ENCODE measurements at places on chromosomes 3 and 15.

GRCh38 chr3:186090901-186091300 lies 18.0 kb downstream of the ETV5 start:
- DNase-seq: no peak

- DNase-seq: no peak
Measured at GRCh38 chr15:39672666-39673065, 91.8 kb downstream of the THBS1 start.

GRCh38 chr15:83816124-83816883 lies 162.4 kb downstream of the ADAMTSL3 start:
- DNase-seq: no peak

DNA sequence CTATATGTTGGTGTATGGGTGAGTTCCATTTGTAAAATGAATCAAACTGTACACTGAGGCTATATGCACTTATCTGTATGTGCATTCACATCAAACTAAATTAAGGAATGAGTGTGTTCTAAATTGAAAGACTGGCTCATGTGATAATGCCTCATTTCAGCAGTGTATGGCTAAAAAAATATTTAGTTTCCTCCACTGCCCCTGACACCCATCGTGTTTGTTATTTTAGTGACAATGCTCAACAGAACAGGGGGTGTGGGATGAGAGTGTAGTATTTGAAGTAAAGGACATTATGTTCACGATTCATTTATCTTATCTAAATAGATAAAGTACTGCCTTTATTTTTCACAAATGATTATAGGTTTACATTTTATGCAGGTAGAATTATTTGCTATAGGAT lies 301.1 kb upstream of the ARPP21 start:
- no peak for DNase-seq

DNA sequence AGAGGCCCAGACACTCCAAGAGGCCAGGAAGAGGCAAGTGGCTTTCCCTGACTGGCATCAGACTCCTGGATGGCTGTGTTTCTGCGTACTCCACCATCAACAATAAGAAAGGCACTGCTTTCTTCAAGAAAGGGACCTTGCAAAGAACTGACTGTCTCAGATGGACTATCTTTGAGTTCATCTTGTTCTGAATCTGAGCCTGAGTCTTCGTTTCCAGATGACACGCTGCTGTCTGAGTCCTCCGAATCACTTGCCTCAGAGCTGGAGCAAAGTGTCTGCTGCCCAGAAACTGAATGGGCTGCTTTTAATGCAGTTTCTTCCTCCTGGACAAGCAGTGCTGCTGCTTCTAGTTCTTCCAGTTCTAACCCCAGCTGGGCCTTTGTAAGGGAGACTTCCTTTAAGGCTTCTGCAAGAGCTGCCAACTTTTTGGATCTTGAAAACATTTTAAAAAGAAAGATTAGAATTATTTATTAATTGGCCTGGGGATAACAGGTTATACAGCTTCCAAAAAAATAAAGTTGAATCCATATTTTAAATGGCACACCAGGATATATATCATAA lies 97.8 kb downstream of the SHQ1 start:
- no peak for DNase-seq

- DNase-seq: no peak
Measured at GRCh38 chr3:195524171-195524896, 18.8 kb downstream of the PPP1R2 start.

- no peak for DNase-seq
Measured at GRCh38 chr3:12014613-12015012, 10.4 kb downstream of the SYN2 start.

DNA sequence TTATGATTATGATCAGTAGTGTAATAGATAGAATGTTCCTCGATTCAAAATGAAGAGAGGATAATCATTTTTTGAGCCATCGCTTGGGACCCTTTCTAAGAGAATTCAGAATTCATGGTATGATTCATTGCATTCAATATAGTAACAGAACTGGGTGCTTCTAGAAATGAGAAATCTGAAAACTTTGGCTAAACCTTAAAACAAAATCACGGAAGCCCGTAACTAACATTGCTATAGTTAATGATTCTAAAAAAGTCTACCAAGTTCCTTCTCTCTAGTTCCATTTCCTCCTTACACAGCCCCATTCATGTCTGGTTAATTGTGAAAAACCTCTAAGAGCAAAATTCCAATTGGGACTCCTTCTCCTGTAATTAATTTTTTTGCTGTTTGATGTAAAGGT lies 217.1 kb downstream of the GBE1 start:
- no peak for DNase-seq

GRCh38 chr15:98658831-98659699 lies 10.7 kb downstream of the IGF1R start:
- DNase-seq: no peak

GRCh38 chr3:183013074-183013473 lies 32.7 kb upstream of the DCUN1D1 start:
- DNase-seq: no peak

DNA sequence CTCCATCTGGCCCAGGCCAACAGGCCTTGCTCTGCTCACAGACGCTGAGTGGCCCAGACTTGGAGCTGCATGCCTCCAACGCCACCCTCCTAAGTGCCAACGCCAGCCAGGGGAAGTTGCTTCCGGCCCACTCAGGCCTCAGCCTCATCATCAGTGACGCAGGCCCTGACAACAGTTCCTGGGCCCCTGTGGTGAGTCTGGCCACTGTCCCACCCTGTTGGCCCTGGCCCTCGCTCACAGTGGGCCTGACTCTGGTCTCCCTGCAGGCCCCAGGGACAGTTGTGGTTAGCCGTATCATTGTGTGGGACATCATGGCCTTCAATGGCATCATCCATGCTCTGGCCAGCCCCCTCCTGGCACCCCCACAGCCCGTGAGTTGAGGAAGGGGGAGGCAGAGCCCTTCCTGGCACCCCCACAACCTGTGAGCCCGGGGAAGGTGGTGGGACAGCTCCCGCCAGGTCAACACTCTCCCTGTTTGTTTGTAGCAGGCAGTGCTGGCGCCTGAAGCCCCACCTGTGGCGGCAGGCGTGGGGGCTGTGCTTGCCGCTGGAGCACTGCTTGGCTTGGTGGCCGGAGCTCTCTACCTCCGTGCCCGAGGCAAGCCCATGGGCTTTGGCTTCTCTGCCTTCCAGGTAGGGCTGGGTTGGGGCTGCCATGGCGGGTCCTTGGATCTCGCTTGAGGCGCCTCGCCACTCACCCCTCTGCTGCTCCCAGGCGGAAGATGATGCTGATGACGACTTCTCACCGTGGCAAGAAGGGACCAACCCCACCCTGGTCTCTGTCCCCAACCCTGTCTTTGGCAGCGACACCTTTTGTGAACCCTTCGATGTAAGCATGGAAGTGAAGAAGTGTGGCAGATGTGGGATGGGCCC lies 10.0 kb downstream of the NT5DC2 start:
- DNase-seq: no peak

DNA sequence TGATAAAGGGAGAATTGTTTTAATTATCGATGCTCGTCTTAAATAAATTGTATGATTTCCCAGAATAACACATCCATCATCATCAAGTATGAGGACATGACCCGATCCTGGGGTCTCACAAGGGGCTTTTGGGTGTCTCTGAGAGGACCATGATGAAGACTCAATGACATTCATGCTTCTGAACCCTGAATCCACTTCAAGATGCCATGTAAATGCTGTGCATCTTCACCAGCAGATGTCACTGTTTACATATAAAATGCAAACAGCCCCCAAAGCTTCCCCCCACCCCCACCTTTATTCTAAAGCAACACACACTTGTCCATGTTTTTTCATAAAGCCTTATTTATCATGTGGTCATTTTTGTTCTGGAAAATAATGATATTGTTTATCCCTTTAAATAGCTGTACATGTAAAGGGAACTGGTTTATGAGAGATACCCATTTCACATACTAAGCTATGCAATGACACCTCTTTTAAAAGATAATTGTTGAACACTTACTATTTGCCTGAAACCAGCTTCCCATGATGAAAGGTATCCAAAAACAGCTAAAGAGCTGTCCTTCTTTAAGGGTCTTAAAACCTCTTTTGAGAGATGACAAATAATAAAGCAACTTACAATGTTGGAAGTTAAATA lies 69.7 kb upstream of the UBE3A start:
- peak; percentile 29 for DNase-seq

GRCh38 chr3:58973796-58974195 lies 76.0 kb downstream of the CFAP20DC start:
- DNase-seq: no peak

DNA sequence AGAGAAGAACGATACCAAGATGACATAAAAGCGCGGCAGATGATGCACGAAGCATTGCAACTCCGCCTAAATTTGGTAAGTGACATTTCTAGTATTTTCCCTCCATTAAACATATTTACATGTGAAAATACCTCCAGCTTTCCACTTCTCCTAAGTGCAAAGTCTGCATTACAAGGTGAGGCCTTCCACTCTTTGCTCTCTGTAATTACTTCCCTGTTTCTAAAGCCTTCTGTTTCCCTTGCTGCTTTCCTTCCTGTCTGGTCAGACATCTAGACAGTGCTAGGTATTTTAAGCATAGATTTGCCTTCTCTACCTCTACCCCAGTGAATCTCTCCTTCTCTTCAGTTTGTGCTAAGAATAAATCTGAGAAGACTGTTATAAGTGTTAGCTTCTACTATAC lies 1.9 kb downstream of the P2RY12 start:
- no peak for DNase-seq

DNA sequence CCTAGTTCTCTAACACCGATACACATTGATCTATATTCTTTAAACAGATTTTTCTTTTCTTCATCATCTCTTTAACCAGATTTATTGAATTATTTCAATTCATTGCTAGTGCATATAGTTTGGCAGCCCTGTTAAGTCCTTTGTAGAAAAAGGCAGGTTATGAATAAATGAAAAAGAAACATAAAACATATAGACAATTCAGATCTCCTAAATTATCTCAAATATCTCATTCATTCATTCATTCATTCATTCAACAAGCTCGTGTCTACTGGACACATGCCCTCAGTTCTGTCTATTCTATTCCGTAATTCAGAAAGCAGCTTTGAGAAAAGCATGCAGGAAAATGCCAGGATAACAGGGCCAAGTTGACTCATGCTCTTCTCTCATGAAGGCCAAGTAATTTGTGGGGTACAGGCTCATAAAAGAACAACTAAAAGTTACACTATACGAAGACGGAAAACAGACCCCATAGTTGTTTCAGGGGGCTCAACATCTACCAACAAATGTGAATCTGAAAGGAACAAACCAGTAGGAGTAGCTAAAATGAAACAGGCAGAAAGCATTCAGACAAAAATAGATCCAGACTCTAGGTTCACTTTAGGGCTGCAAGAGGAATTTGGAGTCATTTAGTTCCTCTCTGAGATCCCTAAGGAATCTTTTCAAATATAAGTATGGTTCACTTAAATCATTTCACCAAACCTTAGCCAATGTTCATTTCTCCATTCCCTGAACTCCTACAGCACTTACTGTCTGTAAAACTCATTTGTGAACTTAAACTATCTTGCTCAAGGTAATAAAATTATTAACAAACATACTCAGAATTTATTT lies 7.5 kb downstream of the ZNF148 start:
- no peak for DNase-seq

DNA sequence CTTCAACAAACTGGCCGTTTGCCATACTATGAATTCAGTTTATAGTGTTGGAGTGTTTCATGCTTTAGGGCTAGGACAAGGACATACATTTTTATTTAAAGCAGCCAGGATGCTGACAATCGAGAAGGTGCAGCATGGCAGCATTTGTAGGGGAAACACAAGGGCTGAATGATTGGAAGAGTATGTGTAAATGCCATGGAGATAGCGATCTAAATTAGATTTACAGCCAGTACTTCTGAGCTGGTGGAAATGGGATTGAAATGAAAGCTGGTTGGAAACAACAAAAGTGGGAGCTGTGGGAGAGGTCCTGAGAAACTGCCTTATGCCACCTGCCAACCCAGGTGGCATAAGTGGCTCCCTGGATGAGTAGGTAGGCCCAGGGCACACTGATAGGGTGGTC lies 209.9 kb upstream of the MRPL3 start:
- no peak for DNase-seq

DNA sequence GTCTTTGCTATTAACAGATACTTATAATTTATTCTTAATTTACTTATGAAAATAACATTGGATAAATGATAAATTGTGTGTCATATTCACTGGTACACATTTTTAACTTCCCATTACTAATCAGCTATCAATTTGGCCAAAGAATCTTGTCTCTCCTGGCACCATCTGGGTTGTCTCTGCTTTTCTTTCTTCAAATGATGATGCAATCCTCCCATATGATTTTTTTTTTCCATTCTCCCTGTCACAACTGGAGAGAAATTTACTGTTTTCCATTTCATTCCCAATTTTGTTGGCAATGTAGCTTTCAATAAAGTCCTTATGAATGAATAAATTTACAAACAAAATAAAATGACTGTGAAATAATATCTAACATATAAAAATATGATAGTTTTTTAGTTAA lies 743.7 kb upstream of the EPHA6 start:
- DNase-seq: no peak

DNA sequence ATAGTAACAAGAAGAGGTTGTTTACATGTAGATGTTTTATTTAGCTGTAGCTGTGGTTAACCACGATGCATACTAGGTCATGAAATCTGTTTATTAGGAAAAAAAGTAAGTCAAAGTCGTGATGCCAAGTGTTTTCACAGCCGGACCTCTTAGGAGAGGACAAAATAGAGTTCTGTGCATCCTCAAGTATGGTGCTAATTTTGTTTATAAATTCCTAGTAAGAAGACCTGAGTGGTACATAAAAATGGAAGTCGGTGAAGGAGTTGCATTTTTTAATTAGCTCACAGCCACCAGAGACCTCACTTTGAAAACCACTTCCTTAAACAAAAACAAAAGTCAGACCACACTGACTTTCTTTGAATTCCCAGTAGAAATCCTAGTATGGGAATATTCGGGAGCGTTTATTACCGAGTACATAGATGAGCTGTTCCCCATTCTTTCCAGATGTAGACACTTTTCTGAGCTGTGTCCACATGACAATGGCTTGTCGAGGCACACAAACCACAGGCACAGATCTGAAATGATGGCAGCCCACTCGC lies 143.6 kb upstream of the UBE2E1 start:
- no peak for DNase-seq

DNA sequence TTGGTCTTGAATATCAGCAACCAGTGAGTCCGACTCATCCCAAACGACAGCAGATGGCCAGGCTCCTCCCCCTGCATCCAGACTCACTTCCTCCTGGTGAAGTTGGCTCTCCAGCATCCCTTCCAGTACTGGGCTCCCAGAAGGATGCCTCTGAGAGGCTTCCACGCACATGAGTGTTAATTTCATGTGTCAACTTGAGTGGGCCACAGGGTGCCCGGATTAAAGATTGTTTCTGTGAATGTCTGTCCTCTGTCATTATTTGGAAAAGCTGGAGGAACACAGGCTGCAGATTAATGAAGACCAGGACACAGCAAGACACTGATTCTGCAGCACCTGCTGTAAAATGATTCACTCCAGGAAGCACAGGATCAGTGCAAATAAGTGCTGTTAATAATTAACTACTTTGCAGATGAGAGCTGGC lies 99.8 kb downstream of the ATP10A start:
- no peak for DNase-seq

DNA sequence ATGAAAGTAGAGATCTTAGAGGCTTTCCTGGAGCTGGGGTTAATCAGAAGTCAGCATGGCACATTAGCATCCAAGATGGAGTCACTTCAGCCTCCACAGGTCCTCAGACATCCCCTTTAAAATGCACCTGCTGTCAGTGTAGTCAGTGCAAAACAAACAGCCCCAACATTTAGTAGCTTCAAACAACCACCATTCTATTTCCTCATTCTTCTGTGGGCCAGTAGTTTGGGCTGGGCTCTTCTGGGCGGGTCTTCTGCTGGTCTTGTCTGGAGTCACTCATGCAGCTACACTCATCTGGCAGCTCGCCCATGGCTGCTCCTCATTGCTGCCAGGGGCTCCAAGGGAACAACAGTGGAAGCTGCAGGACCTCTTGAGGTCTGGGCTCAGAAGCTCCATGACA lies 99.9 kb downstream of the TLE3 start:
- no peak for DNase-seq

- DNase-seq: peak; percentile 24
Measured at GRCh38 chr15:69852482-69852881, 245.2 kb downstream of the TLE3 start.
